ENCODE measurements at places on chromosomes 12 and 14.

DNA sequence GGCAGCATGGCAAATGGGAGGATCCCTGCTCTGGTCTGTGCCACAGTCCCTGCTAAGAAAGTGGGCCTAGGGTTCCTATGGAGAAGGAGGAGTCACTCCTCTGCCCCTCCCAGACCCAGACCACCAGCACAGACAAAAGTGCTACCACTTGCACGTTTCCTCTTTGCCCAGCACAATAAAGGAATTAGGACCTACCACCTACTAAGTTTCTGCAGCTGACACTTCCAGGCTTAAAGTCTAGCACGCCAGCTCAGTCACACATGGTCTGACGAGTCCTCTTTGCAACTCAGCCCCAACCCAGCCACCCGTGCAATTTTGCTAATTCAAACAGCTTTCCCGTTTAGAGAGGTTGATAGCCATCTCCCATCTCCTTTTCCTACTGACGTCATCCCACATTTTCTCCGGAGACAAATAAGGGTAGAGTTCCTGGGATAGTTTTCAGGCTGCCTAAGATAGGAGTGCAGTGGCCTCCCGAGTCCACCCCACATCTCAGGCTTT, 66.2 kb upstream of the PTGR2 start:
- DNase-seq: no peak

- DNase-seq: no peak
Measured at GRCh38 chr12:11496157-11496851, 100.9 kb upstream of the PRB2 start.

DNA sequence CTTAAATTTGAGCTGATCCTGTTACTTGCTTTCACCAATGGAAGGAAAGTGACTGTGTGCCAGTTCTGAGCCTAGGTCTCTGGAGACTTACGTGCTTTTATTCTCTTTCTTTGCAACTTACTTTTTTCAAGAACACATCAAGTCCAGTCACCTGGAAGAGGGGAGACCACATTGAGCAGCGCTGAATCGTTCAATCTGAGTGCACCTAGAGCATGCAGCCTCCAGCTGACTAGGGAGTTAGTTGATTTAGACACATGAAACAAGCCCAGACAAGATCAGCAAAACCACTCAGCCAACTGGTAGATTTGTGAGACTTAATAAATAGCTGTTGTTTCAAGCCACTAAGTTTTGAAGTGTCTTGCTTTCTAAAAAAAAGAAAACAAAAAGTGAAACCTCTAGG, 1014.8 kb upstream of the FBXO33 start:
- no peak for DNase-seq

DNA sequence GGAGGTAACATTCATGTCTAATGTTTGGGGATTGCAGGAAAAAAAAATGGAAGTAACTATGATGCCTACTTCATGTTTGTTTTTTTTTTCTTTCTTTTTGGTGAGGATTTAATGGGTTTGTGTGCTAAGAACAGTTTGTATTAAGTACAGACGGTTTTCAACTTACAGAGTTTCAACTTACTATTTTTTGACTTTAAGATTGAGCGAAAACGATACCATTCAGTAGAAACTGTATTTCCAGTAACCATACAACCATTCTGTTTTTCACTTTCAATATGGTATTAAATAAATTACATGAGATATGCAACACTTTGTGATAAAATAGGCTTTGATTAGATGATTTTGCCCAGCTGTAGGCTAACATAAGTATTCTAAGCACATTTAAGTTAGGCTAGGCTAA, 10.4 kb downstream of the TECPR2 start:
- DNase-seq: no peak

GRCh38 chr14:64040044-64040443, 187.2 kb downstream of the SYNE2 start:
- no peak for DNase-seq

GRCh38 chr12:52199294-52199919, 7.6 kb upstream of the KRT80 start:
- DNase-seq: no peak

DNA sequence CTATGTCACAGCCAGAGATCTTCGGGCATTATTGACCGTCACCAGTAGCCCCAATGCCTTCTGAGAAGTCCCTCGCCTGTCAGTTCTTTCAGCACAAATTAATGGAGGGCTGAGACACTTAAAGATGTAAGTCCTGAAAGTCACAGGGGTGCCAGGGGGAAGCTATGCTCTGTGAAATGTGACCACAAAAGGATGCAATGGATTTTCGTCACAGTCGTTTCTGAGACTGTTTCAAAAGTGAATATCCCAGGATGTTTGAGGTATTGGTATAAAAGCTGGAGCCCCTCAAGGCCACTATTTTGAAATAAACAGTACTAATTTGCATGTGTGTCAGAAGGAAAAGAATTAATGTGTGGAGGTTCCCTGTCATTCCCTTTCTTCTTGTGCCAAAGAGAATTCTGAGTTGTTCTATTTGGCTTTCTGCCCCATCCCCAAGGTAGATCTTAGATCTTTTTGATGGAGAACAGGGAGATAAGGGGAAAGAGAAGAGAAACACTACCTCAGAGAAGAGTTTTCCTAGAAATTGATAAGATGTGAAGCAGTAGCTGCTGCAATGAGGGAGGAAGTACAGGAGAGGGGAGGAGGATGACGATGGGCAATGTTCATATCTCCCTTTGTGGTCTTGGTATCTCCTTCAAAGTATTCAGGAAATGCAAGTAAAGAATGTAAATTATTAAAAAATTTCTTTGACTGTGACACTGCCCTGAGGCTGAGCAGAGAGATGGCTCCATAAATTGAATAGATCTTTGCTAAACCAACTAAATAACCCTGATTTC, 101.8 kb upstream of the NAP1L1 start:
- DNase-seq: no peak

DNA sequence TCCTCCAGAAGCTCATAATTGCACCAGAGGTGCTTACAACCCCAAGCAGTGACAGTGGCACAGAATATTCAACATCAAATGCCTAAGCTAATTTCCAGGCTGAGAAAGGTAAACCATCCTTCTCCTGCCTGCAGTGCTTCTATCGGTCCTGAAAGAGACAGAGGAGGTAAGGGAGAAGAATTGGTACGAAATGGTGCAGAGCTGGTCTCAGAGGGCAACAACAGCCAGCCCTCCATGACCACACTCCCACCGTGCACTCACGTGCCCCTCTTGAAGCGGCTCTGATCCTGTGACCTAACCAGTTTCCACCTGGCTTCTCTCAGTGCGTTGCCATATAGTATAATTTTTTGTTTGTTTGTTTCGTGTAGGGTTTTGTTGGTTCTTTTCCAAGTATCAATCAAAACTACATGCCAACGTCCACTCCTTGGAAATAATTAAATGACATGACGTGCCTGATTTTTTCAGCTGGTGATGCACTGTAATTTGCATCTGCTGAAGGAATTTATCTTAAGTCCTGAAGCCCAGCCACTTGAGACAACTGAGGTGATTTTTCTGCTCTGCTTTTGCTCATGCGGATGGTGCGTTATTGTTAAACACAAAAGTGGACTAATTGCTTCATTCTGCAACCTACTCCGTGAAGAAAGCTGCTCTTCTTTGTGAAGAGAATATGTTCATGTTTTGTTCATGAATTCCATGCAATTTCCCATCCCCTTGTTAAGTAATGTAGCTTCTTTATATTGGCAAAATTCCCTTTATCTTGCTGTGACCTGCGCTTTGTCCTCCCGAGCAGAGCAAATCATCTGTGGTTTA, 1.3 kb upstream of the ATP2A2 start:
- no peak for DNase-seq

GRCh38 chr12:95151406-95151805, 65.9 kb downstream of the FGD6 start:
- no peak for DNase-seq

DNA sequence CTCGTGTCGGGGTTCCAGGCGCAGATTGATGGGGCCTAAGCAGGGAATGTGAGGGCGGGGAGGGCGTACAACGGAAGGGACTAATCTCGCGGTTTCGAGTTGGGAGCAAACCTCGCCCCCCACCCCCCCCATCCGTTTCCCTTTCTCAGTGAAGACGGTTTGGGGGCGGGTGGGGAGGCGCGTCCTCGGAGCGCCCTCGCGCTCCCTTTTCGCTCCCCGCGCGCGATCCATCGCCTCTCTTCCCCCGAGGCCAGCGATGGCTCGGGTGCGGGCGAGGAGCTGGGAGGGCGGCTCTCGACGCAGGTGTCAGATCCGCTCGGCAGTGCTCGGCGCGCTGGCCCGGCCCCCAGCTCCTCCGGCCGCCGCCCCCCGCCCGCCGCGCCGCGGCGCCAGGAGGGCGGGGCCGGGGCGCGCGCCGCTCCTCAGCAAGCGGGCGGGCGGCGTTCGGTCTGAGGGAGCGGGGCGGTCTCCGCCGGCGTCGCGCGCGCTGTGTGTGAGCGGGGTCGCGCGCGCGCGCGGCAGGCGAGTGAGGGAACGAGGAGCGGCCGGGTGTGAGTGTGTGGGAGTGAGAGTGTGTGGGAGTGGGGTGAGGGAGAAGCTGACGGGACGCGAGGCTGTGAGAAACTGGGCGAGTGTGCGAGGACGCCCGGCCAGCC, at the start of gene RIMKLB:
RIMKLB (plus strand) TSS at position 516 of the 656 bp plus-strand sequence. CDS start 15,876 bp downstream, outside the sequence.
- peak; percentile 66 for DNase-seq

GRCh38 chr12:112011685-112012084, 1.3 kb downstream of the TMEM116 start:
- no peak for DNase-seq

Data from activated T-cell treated with anti-CD3 and anti-CD28 coated beads for 48 hours (primary cell).